ENCODE measurements at places on chromosomes 3 and 15. TPM values are rescaled to one million over a fixed set of nuclear protein-coding genes. Genes with fewer than 3 reads are reported as not detected.

DNA sequence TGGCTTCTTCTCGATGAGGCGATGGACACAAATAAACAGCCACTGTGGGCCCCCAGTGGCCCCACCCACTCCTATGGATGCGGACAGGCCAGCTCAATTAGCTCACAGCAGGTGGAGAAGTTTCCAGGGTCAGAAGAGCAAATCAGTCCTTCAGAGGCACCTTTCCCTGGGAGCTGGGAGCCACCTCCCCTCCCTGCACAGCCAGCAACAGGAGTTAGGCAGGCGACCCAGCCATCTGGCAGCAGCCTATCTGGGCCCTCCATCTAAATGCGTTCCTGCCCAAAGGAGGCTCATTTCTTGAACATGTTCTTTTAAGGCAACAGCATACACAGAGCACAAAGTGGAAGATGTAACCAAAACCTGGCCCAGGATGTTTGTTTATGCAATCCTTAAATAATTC is 211.9 kb upstream of the ARRDC4 start:
- H3K27me3 ChIP-seq: peaks cover 2% of the 10 kb centered on the region
- H3K4me3 ChIP-seq: no peak overlapping the region
- DNase-seq: no peak
- H3K36me3 ChIP-seq: no peaks in the 10 kb centered on the region
- H3K4me1 ChIP-seq: no peaks in the 10 kb centered on the region

DNA sequence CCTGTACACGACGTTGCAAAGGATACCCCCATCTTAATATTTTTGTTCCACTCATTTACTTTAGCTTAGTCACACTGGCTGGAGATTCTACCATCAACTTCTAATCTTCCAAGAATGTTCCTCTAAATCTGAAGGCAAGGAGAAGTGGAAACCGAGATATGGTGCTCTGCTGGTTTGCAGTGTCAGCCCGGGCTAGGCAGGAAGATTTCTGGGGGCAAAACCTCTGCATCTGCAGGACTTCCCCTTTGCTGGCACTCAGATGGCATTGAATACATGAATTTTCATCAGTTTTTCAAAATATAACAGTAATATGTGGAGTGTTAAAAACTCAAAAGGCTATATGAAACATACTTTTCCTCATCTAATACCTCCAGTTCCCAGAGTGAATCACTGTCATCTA is 240.4 kb downstream of the RPLP1 start:
- no peak for DNase-seq

- H3K4me1 ChIP-seq: peaks cover 3% of the 10 kb centered on the region
- peaks cover 8% of the 10 kb centered on the region for H3K27me3 ChIP-seq
- no peak overlapping the region for H3K4me3 ChIP-seq
Measured at GRCh38 chr3:53545310-53545995, 51.0 kb downstream of the CACNA1D start.

DNA sequence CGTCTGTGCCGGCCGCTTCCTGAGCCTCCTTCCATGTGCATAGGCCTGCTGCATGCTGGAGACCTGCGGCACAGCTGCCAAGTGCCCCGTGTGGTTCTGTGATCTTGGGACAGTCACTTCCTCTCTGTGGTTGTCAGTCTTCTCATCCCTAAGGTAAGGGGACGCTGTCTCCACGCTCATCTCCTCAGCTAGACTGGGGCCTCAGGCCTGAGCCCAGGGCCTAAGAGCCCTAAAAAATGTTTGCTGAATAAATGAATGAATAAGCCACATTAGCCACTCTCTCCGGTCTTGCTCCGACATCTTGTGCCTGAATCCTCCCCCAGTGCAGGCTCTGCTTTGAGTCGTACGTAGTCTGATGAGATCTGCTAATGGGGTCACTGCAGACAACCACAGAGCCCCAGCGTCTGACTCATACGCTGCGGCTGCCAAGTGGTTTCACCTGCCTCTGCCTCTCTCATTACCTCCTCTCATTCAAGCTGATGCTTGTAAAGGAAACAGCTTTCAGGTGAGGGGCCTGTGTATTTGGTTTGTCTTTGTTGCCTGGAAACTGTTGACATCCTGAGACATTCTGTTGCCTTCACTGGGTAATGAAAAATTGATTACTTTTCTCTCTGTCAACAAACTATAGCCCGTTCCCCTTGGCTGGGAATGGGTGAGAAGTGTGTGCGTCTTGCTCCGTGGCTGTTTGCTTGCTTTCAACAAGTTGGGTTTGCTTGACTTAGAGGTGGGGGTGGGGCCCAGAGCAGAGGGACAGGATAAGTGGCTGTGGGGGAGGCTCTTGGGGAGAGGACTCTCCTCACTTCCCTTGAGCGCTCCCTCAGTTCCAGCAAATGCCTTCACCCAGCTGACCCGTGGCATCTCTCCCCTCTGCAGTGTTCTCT is 15.9 kb downstream of the RPLP1 start:
- H3K36me3 ChIP-seq: no peaks in the 10 kb centered on the region
- H3K4me3 ChIP-seq: peak overlapping the region; percentile 30
- H3K27me3 ChIP-seq: no peaks in the 10 kb centered on the region
- peak overlapping the region; percentile 83 for H3K27ac ChIP-seq

DNA sequence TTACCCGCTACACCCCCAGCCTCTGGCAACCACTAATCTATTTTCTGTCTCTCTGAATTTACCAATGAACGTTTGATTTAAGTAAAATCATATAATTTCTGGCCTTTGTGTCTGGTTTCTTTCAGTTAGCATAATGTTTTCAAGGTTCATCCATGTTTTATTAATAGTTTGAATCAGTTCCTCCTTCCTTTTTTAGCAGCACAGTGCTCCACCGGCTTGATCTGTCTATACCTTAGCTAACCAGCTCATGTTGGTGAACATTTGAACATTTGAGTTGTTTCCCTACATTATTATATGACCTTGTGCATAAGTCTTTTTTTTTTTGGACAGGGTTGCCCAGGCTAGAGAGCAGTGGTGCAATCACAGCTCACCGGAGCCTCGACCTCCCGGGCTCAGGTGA is 33.3 kb downstream of the PDE8A start:
- H3K4me3 ChIP-seq: no peak overlapping the region
- H3K27me3 ChIP-seq: no peaks in the 10 kb centered on the region
- H3K27ac ChIP-seq: no peak overlapping the region
- no peaks in the 10 kb centered on the region for H3K36me3 ChIP-seq

DNA sequence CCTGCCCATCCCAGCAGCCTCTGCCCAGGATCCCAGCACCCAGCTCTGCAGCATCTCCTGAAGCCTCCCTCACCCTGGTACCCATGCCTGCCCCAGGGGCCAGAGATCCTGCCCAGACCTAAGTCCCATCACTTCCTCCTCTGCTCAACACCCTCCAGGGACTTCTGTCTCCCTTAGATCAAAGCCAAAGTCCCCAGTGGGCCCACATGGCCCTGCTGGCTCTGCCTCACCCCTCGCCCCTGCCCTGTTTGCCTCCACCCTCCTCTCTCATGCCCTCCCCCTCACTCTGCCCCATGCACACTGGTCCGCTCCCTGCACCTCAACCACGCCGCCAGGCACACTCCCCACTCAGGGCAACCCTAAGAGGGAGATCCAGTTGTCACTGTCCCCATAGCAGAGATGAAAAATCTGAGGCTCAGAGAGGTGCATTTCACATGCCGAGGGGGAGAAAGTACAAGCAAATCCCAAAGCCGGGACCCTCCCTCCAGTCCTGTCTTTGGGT is 146.5 kb downstream of the NUP210 start:
- H3K27ac ChIP-seq: no peak overlapping the region
- H3K27me3 ChIP-seq: peaks cover 13% of the 10 kb centered on the region
- DNase-seq: no peak
- no peaks in the 10 kb centered on the region for H3K4me1 ChIP-seq
- H3K36me3 ChIP-seq: no peaks in the 10 kb centered on the region

GRCh38 chr3:105862217-105862616 is 6.6 kb downstream of the CBLB start:
- peaks cover 52% of the 10 kb centered on the region for H3K36me3 ChIP-seq
- no peak for DNase-seq
- no peak overlapping the region for H3K4me3 ChIP-seq
- H3K27me3 ChIP-seq: no peaks in the 10 kb centered on the region
- no peak overlapping the region for H3K27ac ChIP-seq
- peaks cover 50% of the 10 kb centered on the region for H3K4me1 ChIP-seq

GRCh38 chr15:89876396-89877082 is 17.3 kb downstream of the AP3S2 start:
- H3K27me3 ChIP-seq: no peaks in the 10 kb centered on the region
- peaks cover 4% of the 10 kb centered on the region for H3K36me3 ChIP-seq
- no peak overlapping the region for H3K27ac ChIP-seq
- H3K4me3 ChIP-seq: no peak overlapping the region

DNA sequence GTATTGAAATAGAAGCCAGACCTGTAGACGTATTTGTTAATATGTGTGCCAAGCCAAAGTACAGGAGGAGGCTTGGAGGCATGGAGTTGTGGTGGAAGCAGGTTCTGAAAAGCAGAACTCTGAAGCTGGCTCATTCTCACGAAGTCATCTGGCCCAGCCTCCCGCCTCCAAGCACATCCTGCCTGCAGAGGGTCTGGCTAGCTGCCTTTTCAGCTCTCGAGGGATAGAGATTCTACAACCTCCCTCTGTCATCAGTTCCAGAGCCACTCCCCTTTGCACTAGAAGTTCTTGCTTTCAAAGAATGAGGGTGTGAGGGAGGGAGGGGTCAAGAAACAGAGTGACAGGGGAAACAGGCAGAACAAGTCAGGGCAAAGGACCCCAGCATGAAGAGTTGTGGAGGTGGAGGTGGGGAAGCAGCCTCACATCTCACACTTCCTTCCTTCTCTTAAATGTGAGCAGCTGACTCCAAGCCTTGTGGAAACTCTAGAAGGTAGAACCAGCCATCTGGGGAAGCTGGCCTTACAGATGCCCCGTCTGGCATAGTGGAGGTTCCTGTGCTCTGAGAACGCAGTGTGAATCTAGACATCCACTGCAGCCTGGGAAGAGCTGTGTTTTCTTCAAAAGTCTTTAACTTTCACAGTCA is 95.3 kb downstream of the SLC49A4 start:
- H3K4me3 ChIP-seq: no peak overlapping the region
- no peak overlapping the region for H3K27ac ChIP-seq
- H3K27me3 ChIP-seq: no peaks in the 10 kb centered on the region
- DNase-seq: peak; percentile 27

- no peaks in the 10 kb centered on the region for H3K27me3 ChIP-seq
- H3K4me1 ChIP-seq: no peaks in the 10 kb centered on the region
- no peak overlapping the region for H3K27ac ChIP-seq
- H3K36me3 ChIP-seq: no peaks in the 10 kb centered on the region
Measured at GRCh38 chr15:84827246-84827645, 10.1 kb downstream of the ALPK3 start.

DNA sequence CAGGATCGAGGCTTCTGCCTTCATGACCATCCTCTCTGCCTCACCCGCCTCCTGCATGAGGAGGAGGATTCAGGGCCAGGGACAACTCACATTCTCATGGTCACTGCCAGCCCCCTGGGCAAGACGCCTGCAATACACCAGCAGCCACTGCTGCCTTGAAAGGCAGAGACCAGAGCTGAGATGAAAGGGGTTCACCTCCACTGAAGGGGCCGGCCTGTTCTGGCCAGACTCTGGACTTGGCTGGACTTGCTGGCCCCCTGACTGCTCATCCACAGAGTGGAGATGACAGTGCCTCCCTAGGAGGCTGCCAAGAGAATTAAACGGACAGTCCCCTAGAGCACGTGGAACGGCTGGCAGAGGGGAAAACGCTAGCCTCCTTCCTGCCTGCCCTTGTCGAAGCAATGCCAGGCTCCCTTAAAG is 35.2 kb downstream of the MGLL start:
- no peaks in the 10 kb centered on the region for H3K36me3 ChIP-seq
- no peaks in the 10 kb centered on the region for H3K4me1 ChIP-seq
- peaks cover 18% of the 10 kb centered on the region for H3K27me3 ChIP-seq
- H3K27ac ChIP-seq: no peak overlapping the region

GRCh38 chr15:56272454-56272853 is 28.8 kb upstream of the RFX7 start:
- no peaks in the 10 kb centered on the region for H3K4me1 ChIP-seq
- DNase-seq: no peak
- no peak overlapping the region for H3K27ac ChIP-seq

DNA sequence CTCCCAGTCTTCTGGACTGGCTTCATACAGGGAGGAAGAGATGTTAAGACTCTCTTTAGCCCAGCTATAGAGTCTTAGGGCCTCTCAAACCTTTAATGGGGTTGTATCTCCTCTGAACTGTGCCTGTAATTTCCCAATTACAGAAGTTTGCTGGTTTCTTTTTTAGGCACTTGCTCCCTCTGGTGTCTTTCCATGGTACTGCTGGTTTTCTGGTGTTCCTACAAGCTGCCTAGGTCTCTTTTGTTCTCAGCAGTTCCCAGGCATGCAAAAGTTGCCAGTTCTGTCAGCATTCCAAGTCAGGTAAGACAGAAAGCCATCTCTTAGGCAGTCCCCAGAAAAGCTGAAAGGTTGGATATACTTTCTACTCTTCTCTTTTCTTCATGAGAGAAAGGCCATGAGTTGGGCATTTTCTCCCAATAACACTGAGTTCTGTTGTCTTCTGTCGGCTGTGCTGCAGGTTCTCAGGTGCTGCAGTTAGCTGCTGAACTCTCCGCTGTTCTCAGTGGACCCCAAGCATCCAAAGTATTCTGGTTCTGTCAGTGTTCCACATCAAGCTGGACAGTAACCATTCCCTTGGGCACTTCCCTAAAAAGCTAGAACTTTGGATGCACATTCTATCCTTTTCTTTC is 54.4 kb upstream of the EHHADH start:
- DNase-seq: peak; percentile 52
- H3K27ac ChIP-seq: no peak overlapping the region
- no peaks in the 10 kb centered on the region for H3K27me3 ChIP-seq
- peaks cover 25% of the 10 kb centered on the region for H3K36me3 ChIP-seq
- peaks cover 3% of the 10 kb centered on the region for H3K4me1 ChIP-seq
- no peak overlapping the region for H3K4me3 ChIP-seq

GRCh38 chr3:129599073-129599472 is 7.4 kb downstream of the PLXND1 start:
- H3K36me3 ChIP-seq: no peaks in the 10 kb centered on the region
- no peak for DNase-seq
- no peak overlapping the region for H3K4me3 ChIP-seq
- H3K4me1 ChIP-seq: peaks cover 2% of the 10 kb centered on the region
- H3K27me3 ChIP-seq: no peaks in the 10 kb centered on the region
- no peak overlapping the region for H3K27ac ChIP-seq

- no peaks in the 10 kb centered on the region for H3K36me3 ChIP-seq
- no peak for DNase-seq
- no peak overlapping the region for H3K27ac ChIP-seq
Measured at GRCh38 chr3:123310741-123311140, 109.0 kb downstream of the SEC22A start.

GRCh38 chr3:89212619-89213018 is 105.2 kb downstream of the EPHA3 start:
- no peak overlapping the region for H3K27ac ChIP-seq

- no peak overlapping the region for H3K27ac ChIP-seq
- no peak for DNase-seq
- H3K4me1 ChIP-seq: peaks cover 4% of the 10 kb centered on the region
- H3K27me3 ChIP-seq: no peaks in the 10 kb centered on the region
- peaks cover 13% of the 10 kb centered on the region for H3K36me3 ChIP-seq
Measured at GRCh38 chr3:138284079-138284478, 45.6 kb downstream of the NME9 start.

The CAMKV gene
- total RNA-seq: 0.39 TPM

The SCAMP5 gene
- 0.19 TPM for total RNA-seq

The UBE2E2 gene
- 2.0 TPM for total RNA-seq

The FILIP1L gene
- 0.10 TPM for total RNA-seq

The SGO1 gene
- total RNA-seq: 37.8 TPM

The TUSC7 gene
- total RNA-seq: not detected

The EXD1 gene
- total RNA-seq: not detected

The FANCD2OS gene
- total RNA-seq: not detected

The OR5K2 gene
- not detected for total RNA-seq

The UACA gene
- total RNA-seq: 3.8 TPM

All from activated CD4-positive, alpha-beta memory T cell treated with anti-CD3 and anti-CD28 coated beads for 36 hours (primary cell).